SIG-M5 (cell line): ENCODE measurements at places on chromosomes 3 and 15.

DNA sequence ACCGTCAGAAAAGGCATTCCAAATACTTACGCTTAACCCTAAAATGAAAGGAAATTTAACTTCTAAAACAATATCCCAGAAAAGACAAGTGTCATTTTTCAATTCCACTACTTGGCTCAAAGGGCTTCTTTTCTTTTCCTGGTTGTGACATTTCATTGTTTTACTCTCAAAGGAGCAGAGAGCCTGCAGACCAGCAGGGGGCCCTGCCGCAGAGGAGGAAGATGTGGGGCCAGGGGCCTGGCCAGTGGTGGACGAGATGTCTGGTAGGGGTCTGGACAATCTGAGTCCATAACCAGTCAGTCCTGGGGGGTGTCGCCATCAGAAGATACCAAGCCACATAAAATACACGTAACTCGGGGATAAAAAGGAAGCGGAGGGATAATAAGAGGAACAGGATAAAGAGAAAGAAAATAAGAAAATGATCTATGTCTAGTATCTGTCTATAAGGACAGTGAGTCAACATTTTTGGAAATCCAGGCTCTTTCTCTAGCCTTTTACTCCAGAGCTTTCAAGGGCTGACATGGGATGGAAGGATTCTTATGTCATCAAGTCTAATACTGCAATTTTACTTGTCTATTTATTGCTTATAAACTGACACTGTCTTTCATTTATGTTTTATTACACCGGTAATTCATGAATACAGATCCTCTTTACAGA is 54.2 kb upstream of the ARHGEF3 start:
- no peak for DNase-seq

- no peak for DNase-seq
Measured at GRCh38 chr15:56367156-56367555, 1.9 kb downstream of the TEX9 start.

GRCh38 chr15:66004618-66005262 is 135.4 kb downstream of the RAB11A start:
- no peak for DNase-seq

- DNase-seq: no peak
Measured at GRCh38 chr3:100416863-100417262, 15.5 kb downstream of the LNP1 start.

- DNase-seq: no peak
Measured at GRCh38 chr15:90889313-90889730, 5.0 kb downstream of the FES start.

GRCh38 chr15:57500979-57501576 is 90.6 kb upstream of the MYZAP start:
- no peak for DNase-seq

GRCh38 chr3:191762323-191762960 is 301.5 kb downstream of the PYDC2 start:
- DNase-seq: no peak

DNA sequence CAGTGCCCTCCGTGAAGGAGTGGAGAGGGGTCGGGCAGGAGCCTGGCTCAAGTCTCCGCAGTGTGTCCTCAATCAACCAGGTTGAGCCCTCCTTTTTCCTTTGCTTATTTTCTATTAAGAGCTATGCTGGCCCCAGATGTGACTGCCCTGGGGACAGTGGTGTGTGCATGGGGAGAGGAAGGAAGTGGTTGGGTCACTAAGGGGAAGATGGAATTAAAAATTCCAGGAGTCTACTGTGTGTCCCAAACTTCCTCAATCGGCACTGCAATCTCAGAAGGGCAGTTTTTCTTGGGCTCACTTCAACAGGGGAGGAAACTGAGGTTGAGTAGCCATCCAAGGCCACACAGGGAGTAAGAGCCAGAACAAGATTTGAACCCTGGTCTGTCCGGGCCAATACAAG is 13.7 kb upstream of the GRIP2 start:
- DNase-seq: no peak

- no peak for DNase-seq
Measured at GRCh38 chr3:44114142-44114541, 127.5 kb upstream of the TOPAZ1 start.
